ENCODE measurements at places on chromosomes 6 and 20.
A peak's percentile ranks its signal among the peaks of the same experiment; 100 is the strongest.

- no peak for DNase-seq
These were observed 9.2 kb downstream of the TP53INP2 start for GRCh38 chr20:34713194-34713943.

GRCh38 chr6:100269189-100269588 is 195.5 kb downstream of the SIM1 start:
- DNase-seq: no peak

GRCh38 chr20:4667371-4667773 is 54.3 kb upstream of the PRND start:
- no peak for DNase-seq

DNA sequence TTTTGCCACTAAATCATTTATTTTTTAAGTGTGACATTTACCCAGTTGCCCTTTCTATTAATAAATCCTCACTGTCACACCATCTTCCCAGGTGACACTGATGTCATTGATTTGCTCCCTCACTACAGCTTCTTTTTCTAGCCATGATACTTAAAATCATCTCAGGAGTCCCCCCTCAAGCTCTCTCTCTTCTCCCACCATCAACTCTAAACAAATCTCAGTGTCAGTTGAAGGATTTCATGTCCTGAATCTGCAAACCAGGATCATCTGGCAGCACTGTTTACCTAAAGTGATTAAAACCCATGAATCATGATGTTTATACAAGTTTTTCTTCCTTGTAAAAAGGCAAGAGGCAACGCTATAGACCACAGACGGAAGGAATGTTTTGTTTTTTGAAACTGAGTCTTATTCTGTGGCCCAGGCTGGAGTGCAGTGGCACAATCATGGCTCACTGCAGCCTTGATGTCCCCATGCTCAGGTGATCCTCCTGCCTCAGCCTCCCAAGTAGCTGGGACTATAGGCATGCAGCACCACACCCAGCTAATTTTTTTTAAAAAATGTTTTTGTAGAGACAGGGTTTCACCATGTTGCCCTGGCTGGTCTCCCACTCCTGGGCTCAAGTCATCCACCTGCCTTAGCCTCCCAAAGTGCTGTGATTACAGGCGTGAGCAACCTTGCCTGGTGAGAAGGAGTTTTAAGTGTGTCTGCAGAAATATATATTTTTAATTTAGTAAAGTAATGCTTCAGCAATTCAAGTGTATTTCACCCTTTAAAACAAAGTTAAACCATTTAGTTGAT is 30.1 kb upstream of the SH3BGRL2 start:
- DNase-seq: no peak

GRCh38 chr20:5172167-5172601 is 45.4 kb downstream of the CDS2 start:
- DNase-seq: no peak

DNA sequence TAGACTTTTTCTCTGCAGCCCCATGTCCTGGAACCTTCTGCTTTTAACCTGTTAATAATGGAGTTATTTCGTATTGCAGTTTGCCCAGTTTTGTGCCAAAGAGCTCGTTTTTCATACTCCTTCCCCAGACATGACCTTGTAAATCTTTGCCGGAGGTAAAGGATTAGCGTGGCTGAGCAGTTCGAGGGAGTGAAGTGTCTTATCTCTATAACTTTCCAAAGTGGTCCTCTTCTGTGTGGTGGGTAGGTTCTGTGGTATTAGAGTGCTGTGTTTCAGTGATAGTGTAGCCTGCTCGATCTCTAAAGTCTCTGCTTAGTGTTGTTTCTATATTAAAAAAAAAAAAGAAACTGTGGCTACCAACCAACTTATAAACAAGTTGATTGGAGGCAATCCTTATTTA is 67.5 kb downstream of the FARS2 start:
- no peak for DNase-seq

- DNase-seq: no peak
These were observed 75.1 kb upstream of the B3GAT2 start for GRCh38 chr6:71031912-71032311.

DNA sequence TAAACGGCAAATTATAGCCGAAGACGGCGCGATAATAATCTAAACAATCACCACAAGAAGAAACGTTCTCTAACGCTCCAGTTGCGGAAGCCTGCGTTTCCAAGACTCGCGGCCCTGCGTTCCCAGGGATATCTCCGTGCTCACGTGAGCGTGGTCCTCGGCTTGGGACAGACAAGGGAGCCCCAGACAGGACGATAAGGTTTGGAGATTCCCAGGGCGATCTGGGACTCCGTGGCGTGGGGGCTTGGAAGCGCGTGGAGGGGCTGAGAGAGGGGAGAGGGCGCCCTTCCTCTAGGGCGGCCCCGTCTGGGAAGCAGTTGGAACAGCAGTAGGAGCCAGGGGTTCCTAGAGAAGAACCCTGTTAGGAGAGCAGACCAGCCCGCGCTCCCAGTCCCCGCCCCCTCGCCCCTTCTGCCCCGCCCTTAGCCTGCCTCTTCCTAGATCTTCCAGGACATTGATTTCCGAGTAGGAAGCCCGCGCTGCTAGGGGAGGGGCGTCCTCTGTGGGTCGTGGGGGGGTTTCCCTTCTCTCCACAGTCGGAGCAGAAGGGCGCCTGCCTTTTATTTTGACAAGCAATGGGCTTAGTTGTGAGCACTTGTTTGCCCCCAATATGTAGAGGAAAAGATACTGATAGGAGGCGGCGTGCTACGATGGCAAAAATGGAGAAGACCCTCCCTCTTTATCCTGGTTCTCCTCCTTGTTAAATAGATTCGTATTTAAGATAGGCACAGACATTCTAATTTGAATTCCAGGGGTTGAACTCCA is 10.6 kb downstream of the NRN1 start:
- no peak for DNase-seq

DNA sequence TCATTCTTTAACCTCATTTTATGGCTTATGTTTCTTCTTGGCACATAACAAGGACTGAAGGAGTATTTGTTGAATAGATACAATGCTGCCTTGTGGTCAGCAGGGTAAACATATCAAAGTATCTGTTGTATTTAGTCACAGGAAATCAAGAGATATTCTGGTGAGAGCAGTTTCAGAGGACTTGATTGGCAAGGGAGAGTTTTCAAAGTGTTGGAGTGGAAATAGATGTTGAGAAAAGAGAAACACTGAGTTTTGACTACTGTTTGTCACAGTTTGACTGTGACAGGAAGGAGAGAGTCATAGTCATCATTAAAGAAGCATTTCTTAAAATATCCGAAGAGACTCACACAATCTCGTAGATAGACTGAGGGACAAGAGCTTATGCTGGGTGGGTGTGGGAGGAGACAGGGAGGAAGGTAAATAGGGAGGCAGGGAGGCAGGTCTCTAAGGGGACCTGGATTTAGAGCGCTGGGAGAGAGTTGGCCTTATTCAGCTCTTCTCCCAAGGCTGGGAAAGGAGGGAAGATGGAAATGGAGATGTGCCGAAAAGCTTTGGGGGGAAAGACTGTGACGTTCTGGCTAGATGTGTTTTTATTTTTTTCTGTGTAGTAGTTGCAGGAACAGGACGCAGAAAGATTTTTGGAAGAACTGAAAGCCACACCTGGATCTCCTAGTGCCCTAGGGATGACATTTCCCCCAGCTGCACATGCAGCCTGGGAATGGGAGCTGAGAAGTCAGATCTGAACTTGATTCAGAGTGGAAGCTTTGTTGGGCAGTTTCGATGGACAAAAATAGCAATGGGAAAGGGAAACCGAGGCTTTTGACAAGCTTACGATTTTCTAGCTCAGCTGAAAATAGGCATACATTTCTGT is 65.0 kb upstream of the IFNGR1 start:
- DNase-seq: no peak

- DNase-seq: no peak
These were observed 12.9 kb upstream of the GFOD1 start for GRCh38 chr6:13500264-13500663.

DNA sequence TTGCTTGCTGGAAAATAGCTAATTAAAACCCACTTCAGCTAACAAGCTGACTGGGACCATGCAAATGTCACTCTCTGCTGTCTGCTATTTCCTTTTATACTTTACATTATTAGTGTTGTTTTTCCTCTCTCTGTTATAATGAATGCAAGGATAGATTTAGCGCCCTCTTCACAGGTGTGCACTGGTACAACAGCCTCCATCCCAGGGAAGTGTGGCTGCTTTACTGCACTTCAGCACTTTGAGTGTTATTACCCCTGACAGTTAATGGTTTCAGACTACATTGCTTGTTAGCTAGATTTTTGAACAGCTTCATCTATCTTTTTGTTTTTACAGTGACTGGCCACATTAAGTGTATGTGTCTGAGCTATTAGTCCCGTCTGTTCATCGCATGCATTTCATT is 405.7 kb downstream of the RNF144B start:
- no peak for DNase-seq

DNA sequence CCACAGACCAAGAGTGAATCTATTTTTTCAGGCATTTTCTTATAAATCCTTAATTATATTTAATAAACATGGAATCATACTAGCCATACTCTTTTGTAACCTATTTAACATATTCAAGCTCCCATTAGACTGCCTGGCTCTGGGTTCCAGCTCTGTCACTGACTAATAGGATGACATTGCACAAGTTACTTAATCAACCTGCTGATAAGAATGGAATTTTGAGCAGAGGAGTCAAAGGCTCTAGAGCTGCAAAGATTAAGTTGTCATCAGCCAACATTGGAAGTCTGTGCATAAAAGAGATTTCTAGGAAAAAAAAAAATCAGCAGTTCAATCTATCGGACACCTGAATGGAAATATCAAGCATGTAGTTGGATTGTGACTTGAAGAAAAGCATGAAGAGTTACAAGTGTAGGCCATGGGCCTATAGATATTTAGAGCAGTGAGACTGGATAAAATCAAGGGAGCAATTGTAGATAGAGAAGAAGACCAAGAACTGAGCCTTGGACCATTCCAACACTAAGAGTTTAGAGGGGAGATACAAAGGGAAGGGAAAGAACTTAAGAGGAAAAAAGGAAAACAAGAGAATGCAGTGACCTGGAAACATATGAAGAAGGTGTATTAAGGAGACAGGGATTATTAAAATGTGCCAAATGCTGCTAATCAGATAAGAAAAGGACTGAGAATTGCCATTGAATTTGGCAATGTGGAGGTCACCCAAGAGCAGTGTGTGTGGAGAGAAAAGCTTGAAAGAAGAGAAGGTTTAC is 11.0 kb upstream of the HINT3 start:
- DNase-seq: no peak

GRCh38 chr20:63085151-63085861 is 78.5 kb upstream of the BHLHE23 start:
- no peak for DNase-seq

- no peak for DNase-seq
These were observed 30.2 kb downstream of the PKIB start for GRCh38 chr6:122640366-122640765.

- DNase-seq: no peak
These were observed 11.2 kb upstream of the TCFL5 start for GRCh38 chr20:62872862-62873261.

- no peak for DNase-seq
These were observed 78.7 kb upstream of the SASH1 start for GRCh38 chr6:148263961-148264360.

DNA sequence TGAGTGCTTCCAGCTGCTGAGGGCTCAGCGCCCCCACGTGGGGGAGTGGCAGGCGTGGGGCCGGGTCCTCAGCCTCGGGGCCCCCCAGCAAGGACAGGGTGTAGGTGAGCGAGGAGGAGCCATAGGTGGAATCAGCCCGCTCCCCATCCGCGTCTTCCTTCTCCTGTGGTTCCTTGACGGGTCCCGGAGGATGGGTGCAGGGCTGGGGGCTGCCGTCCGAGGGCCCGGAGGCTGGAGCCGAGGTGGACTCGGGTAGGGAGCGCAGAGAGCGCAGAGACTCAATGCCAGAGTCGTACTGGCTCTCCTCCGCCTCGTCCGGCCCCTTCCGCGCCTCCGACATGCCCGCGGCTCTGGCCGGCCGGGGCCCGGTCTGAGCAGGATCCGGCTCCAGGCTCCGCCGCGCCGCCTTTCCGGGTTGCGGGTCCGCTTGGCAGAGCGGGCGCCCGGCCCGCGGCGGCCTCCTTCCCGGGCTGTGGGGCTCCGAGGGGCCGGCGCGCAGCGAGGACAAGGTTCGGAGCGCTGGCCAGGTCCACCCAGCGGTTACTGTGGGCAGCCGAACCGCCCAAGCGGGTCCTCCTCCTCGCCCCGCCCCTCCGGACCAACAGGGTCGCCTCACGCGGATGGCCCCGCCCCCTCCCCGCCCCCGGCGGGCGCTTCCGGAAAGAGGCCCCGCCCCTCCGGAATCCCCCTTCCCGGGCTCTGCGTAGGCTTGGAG is at the start of gene NFKBIE:
TSS of gene NFKBIE (minus strand) at position 545 of the 715 bp plus-strand sequence. CDS start at position 340, 205 bp downstream.
- DNase-seq: peak; percentile 94

GRCh38 chr6:11021003-11021402 is 23.1 kb downstream of the ELOVL2 start:
- DNase-seq: no peak

- no peak for DNase-seq
These were observed 119.5 kb upstream of the CD93 start for GRCh38 chr20:23205611-23206041.

- no peak for DNase-seq
These were observed 37.4 kb downstream of the JAG1 start for GRCh38 chr20:10636326-10636818.

- no peak for DNase-seq
These were observed 312.4 kb downstream of the CDKAL1 start for GRCh38 chr6:20846602-20847028.

DNA sequence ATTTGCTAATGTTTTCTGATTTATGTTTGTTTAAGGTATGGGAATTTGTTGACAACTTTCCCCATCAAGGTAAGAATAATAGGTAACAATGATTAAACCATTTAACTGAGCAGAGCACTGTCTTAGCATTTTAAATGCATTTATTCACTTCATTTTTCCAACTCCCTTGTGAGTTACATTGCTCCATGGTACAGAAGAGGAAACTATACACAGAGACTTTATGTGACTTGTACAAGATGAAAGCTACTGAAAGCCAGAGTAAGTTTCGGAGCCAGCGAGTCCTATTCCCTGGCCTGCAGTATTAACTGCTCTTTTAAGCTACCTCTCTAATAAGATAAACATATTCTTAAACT is 708.8 kb downstream of the HDGFL1 start:
- no peak for DNase-seq

DNA sequence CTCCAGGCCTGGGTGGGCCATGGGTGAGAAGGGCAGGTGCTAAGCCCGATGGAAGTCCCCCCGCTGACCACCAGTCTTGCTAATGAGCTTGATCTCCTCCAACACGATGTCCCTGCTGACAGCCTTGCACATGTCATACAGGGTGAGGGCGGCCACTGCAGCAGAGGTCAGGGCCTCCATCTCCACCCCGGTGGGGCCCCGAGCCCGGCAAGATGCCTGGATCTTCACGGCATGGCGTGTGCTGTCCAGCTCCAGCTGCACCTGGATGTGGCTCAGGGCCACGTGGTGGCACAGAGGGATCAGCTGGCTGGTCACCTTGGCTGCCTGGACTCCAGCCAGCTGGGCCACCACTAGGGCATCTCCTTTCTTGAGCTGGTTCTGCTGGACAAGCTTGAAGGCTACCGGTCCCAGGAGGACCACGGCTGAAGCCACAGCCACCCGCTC is 27.9 kb downstream of the MOCS1 start:
- DNase-seq: no peak

DNA sequence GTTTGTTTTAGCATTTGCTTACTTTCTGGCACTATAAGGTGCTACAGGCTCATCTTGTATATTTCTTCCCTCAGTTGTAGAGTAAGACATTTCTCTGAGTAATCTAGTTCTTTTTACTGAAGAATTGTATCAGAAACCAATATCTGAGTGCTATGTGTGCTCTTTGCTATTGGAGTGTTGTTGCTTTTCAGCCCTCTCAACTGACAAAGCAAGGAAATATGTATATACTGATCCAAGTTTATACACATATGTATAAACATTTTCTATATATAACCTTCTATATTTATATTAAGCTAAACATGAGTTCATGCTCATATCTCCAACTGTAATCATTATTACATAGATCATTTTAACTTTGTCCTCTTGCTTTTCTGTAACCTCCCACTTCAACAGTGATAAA is 405.7 kb downstream of the RFPL4B start:
- no peak for DNase-seq
